ENCODE measurements at places on chromosomes 7 and 10.

DNA sequence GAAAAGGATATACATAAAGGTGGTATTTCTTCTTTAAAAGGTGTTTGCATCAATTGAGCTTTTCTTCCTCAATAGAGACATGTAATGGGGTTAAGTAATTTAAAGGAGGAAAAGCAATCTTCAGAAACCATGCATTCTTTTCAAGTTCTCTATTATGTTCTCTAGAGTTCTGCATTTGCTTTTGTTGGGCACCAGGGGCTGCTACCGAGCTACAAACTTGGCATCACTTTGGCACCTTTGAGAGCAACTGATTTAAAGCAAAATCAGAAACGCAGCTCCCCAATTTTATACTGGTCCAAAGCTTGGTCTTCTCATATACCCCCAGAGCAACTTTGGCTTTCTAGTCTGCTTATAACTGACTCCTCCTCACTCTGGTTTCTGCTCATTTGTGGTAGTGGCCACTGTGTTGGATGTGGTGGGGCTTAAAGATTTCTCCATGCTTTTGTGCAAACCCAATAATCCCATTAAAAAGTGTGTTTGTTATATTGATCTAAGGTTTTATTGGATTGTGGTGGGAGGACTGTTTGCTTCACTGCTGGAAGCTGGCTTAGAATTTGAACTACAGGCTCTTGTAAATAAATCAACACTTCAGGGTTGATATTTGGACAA, 712.1 kb downstream of the PHTF2 start:
- no peak for DNase-seq

- no peak for DNase-seq
Measured at GRCh38 chr10:68359189-68359588, 26.5 kb upstream of the PBLD start.

DNA sequence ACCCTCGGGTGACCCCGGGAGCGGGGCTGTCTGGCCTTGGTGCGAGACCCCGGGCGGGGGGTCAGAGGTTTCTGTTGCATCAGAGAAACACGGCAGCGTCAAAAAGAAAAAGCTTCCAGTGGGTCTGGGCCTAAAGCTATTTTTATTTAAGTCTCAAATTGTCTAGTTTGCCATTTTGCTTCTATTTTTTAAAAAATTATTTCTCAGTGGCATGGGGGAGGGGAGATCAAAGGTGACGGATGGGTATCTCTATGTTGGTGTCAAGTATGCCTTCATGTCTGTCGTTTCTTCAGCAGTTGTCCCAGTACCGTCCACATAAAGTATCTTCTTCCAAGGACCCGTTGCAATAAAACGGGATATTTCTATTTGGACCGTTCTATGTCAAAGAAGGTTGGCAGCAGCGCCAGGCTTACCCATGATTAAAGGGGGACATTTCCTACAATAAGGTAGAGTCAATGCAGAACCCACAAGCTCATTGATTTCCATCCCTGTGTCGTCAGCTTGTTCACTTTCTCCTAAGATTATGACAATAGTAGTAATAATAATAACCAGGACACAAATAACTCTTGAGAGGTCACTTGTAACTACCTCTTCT, 26.0 kb upstream of the VAX1 start:
- no peak for DNase-seq

DNA sequence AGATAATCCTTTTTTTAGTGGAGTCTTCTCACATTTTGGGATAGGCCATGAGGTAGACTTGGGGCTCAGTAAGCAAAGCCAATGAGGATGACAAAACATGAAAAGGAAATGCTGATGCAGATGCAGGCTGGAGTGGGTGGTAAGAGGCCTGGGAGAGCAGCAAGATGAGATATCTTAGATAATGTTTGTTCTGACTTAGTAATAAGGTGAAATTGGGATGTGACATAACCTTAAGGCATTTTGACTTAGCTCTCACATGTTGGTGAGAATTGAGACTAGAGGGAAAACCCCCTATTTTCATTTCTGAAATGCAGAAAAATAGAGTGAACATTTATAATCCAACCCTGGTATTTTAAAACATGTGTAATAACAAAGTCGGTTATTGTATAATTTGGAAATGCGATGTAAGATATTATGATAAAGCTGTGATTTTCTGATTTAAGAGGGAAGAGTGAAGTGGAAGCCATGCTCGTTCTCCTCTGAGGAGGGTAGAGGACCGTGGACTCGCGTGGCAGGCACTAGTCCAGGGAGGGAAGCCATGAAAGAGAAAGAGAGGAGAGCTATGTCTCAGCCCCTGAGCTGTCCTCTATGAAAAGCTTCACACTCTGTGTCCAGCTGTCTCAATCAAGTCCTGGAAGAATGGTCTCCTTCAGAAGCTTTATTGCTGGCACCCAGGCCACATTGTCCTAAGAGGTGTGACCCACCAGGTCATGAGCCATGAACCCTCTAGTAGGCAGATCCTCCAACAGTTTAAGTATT, 57.3 kb downstream of the ST7 start:
- no peak for DNase-seq

GRCh38 chr10:102451105-102451969, at the start of gene C10orf95:
C10orf95 (minus strand) TSS chr10:102451543; CDS start chr10:102451093, 450 bp downstream.
- DNase-seq = no peak
